ENCODE measurements at places on chromosomes 12 and 14.

DNA sequence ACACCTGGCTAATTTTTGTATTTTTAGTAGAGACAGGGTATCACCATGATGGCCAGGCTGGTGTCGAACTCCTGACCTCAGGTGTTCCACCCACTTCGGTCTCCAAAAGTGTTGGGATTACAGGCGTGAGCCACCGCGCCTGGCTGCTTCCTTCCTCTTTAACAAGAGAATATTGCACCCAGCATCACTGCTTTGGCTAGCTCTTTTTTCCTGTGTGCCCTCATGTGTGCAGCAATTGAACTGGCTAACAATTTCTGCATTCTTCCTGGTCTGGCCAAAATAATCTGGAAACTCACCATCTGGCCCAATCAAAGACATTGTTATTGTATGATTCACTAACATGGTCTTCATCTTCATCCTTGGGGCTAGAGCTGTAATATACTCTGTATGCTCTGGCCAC, 2.7 kb upstream of the ASB8 start:
- no peak for DNase-seq

- no peak for DNase-seq
Observed at GRCh38 chr12:109157986-109158385, 41.6 kb downstream of the ACACB start.

DNA sequence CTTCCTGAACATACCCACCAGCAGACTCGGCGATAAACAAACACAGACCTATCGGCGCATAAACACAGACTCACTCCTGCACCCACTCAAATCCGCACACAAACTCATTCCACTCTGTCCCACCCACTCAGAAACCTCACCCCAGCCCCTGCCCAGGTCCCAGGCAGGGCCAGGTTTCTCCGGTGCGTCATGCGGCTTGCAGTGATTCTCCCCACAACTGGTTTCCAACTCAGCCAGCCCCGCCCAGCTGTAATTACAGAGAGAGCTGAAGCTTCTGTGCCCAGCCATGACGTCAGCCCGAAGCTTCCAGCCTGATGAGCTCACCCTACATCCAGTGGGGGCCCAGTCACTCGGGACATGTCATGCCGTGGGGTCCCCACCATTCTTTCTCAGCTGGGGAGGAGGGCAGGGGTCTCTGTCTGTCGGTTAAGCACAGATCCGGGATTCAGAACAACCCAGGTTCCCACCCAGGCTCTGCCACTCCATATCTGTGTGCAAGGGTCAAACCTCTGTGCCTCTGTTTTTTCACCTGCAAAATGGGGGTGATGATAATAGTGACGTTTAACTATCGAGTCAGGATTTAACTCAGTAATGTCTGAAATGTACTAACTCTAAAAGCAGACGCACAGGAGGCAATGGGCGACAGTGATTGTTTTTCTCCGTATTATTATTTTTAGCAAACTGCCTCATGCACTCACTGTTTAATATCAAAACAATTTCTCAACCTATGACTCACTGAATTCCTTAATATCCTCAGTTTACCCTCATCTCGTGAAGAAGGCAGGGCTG, 2.3 kb upstream of the HSPB8 start:
- DNase-seq, result no peak

DNA sequence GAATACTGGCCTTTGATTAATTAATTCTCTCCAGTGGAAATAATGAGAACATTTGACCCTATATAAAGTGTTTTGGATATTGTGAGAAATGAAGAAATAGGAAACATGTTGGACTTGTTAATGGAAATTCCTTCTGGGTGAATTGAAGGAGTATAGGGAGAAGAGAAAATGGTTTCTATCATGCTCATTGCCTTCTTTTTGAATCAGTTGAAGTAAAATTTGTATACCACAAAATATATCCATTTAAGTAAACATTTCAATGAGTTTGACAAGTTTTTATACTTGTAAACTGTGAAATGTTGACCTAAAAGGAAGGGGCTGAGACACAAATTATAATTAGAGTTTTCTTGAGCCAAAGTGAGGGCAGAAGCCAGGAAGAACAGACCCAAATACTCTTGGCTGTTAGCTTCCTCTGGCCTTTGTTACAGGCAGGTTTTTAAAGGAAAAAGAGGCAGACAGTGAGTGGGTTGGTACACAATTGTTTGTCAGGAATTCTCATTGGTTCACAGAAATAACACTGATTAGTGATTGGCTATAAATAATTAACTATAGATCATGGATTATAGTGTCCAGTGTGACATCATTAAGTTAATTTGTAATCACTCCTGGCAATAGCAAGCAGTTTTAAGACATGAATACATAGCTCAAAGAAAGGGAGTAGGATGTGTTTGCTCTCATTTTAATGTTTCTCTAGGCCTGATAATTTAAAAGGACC, 826 bp downstream of the ZNF705A start:
- no peak for DNase-seq

DNA sequence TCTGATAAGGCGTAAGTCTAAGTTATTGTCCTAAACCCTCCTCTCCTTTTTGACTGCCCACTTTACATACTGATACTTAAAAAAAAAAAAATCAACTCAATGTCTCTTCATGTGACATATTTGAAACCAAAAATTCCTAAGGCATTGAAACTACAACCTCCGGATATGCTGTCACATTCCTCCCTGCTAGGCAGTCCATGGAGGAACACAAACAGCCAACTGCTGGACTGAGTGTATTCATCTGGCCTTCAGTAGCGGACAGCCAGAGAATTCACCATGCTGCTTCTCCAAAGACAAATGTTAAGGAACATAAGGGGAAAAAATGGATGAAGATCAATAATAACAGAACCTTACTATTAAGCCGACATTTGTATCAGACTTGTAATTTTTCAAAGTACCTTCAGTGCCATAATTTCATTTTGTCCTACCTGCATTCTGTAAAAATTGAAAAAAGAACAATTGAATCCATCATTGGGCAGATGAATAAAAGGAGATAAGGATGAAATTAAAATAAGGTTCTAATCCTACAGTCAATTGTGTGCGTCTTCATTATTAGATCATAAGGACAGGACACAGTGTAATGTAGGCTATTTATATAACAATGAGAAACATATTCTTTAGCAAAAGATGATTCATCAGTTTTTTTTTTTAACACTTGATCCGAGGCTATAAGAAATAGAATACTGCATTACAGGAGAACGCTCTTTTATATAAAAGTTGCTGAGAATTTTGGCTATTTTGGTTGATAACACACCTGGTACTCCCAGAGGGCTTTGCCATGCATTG, 12.2 kb downstream of the RERG start:
- no peak for DNase-seq

GRCh38 chr12:131055596-131056233, 102.0 kb downstream of the ADGRD1 start:
- no peak for DNase-seq

GRCh38 chr14:64828071-64828470, 51.6 kb downstream of the SPTB start:
- no peak for DNase-seq

DNA sequence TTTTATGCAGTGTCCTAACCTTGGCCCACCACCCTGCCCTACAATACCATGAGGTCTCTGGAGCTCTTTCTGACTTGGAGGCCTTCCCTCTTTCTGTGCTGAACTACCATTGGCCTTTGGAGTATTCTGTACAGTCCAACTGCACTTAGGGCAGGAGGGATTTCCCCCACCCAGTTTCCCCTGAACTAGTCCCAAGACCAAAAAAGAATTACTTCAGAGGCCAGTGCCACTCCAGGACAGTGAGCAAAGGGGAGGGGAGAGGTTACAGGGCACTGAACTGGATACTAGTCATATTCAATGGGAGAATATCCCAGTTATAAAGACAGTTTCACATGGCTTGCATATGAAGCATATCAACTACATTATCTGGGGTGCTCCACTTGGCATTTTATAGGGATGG, 6.1 kb downstream of the SLCO1A2 start:
- DNase-seq, result no peak

- DNase-seq, result no peak
Observed at GRCh38 chr14:99667821-99668220, 16.3 kb upstream of the CYP46A1 start.

GRCh38 chr14:52051251-52051650, 17.6 kb downstream of the NID2 start:
- DNase-seq, result no peak

- DNase-seq, result no peak
Observed at GRCh38 chr12:82730953-82731459, 44.3 kb downstream of the TMTC2 start.

DNA sequence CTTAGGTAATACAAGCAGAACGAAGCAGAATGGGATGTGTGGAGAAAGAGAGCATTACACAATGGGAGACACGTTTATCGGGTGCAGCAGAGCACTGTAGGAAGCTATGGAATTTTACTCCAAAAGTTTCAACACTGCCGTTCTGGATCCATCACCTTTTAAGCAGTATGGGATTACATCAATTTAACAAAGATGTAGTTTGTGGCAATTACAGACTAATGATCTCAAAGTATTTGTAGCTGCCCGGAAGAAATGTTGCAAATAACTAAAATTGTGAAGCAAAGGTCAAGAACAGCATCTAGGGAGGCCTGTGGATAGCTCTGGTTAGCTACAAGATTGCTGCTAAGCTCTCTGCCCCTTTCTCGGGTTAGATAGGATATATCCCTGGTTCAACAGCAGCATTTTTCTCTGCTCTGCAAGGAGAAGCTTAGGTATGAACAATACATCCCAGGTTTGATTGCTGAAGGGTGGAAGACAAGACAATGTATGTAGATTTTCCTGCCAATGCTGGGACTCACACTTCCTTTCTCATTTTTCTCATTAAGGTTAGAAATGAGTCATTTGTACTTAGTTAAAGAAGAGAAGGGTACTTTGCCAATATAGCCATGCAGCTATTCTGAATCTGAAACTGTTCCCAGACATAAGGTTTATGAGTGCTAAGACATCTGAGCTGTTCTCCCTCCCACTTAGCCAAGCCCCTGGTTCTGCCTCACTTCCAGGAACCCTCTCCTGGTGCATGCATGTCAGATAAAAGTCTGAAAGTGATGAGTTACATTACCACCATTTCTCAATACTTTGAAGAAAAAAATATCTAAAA, 75.0 kb upstream of the HIF1A start:
- no peak for DNase-seq

DNA sequence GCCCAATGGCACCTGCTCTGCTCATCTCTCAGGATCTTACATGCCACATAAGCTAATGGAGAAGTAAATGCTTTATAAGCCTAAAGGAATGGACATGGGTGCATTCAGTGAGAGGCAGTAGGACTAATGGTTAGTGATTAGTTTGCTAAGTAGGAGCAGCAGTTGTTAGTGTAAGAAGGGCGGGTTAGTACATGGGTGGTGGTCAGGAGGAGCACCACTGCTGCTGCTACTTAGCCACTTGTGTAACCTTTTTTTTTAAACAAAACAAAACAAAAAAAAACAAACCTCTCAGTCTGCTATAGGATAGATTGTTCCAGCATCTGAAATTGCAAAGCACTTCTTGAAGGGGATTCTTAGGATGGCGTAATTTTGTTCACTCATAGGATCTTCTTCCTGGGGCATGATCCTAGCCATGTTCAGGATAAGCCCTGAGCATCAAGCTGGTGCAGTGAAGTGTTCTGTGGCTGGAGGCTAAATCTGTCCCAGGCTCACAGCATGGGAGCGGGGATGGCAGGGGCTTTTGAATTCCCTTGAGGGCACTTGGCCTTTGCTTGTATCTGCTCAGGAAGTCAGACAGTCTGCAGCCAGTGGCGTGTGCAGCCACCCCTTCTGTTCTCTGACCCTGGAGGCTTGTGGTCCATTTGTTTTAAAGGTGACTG, 63.6 kb downstream of the CHST11 start:
- no peak for DNase-seq

GRCh38 chr12:76457010-76457409, 102.6 kb downstream of the OSBPL8 start:
- no peak for DNase-seq

DNA sequence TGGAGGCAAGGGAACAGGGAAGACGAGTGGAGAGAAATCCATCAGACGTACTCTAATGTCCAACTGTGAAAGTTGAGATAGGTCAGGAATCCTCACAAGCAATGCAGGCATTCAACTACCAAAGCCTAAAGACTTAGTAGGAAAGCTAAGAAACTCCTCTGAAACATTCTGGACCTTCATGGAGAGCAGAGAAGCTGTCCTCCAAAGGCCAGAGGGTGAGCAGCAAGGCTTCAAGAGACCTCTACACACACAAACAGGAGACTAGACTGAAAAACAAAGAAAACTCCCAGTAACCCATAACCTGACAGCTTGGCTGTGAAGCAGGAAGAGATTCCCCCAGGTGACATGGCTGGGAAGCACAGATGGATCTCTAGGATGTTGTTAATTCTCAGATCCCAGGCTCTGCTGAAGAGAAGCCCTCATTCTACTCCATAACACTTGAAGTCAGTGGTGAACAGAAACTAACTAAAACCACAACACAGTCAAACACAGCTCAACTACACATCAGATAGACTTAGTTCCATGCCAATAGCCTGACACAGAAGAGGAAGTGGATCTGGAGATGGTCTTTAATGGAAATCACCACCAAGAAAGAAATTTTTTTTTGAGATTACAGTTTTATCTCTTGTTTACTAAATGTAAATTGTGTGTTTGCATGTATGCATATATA, 23.2 kb upstream of the LYZ start:
- DNase-seq, result no peak

- DNase-seq, result no peak
Observed at GRCh38 chr14:102097441-102098135, 10.7 kb upstream of the HSP90AA1 start.

GRCh38 chr14:94079891-94080620, 946 bp downstream of the DDX24 start:
- no peak for DNase-seq

- DNase-seq, result no peak
Observed at GRCh38 chr14:99747582-99748330, 45.5 kb upstream of the EML1 start.

GRCh38 chr12:130222519-130223218, 60.4 kb downstream of the FZD10 start:
- DNase-seq, result no peak

- DNase-seq, result no peak
Observed at GRCh38 chr12:88036353-88036965, 7.3 kb upstream of the C12orf50 start.

GRCh38 chr12:133234971-133235370, 706 bp downstream of the ANHX start:
- DNase-seq, result no peak

- DNase-seq, result peak; percentile 12
Observed at GRCh38 chr14:71320734-71321573, 413.7 kb downstream of the PCNX1 start.

- DNase-seq, result no peak
Observed at GRCh38 chr12:54603173-54603814, 14.8 kb upstream of the PPP1R1A start.

DNA sequence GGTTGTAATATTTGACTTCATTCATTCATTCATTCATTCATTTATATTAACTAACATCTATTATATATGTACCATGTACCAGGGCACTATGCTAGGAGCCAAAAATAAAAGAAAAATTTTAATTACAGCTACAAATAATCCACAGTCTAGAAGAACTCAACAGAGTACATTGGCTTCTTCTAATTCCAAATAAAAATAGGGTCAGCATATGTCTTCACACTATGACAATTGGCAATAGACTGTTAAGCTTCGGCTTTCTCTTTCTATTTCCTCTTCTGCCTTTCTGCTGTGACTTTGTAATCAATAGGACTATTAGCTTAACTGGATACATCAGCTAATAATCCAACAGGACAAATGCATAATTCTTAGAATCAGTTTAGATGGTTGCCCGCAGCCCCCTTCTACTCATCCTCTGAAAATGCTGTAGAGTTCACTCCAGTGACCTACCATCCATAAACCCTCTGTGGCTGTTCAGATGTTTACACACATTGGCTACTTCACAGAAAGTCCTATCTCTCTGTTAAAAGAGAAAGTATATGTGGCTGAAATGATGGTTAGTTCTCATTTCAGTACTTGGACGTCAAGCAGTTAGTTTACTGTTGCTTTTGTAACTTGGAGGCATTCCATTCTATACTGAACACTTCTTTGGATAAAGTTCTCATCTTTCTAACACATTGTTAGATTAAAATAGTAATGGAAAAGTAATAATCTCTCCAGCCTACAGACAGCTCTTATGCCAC, 445.5 kb upstream of the GARIN6 start:
- no peak for DNase-seq

All from activated CD8-positive, alpha-beta memory T cell treated with anti-CD3 and anti-CD28 coated beads for 1 hour (primary cell).